Left renal cortex interstitium (tissue), 4 donors: ENCODE measurements at places on chromosomes 7 and 10. TPM values are rescaled to one million over a fixed set of nuclear protein-coding genes. Genes with fewer than 3 reads are reported as not detected.

GRCh38 chr10:18222866-18223265 lies 82.6 kb downstream of the CACNB2 start:
- no peak for DNase-seq

GRCh38 chr7:16015981-16016380 lies 329.5 kb upstream of the MEOX2 start:
- no peak for DNase-seq

DNA sequence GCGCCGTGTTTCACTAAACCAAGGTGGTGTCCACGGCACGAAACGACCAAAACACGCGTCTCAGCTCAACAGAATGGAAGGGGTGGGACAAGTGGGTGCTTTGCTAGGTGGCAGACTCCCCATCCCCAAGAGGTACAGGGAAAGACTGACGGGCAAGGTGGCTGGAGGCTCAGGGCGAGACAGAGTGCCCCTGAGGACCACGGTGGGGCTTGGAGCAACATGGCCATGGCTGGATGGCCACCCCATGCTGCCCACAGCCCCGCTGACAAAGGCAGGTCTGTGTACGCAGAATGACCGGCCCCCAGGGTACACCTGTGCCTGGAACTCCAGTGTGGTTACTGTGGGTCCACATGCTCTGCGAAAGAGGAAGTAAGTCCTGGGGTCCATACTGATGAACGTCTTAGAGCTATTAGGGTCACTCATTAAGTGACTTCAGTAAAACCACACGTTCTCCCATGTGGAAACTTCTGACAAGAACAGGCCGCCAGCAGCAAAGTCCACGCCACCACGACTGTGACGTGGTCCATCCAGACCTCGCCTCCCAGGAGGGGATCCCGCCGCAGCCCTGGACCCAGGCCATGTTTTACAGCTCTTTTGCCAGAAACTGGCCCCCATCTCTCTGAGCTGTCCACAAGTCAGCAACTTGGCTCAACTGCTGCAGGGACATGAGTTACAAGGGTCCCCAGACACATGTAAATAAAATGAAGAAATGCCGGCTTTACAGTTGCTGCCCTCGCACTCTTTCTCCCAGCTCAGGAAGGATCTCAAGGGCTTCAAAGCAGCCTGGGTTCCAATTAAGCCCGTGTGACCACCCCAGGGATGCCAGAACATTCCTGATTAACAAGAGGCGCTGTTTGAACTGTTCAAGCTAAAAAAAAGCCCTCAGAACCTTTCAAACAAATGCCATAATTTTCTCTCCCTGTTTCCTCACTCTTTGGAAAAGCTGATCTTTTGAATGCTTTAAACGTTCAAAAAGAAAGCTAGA lies 66.8 kb downstream of the MAD1L1 start:
- DNase-seq = no peak

IFIT1B gene
- polyA plus RNA-seq = not detected
